ENCODE measurements at places on chromosomes 12 and 14.

DNA sequence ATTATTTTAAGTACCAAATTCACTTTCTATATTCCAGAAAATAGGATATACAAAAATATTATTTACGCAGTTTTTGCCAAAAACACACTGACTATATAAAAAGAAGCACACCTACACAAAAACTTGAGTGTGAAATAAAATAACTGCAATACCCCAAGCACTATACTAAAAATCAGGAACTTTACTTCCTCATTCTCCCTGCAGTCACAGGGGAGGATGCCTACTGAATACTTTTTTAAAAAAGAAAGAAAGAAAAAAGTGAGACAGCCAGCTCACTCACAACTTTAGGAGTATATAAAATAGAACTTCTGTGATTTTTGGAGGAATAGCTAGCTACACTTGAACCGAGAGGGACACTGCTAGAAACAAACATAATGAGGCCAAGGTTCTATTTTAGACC lies 12.2 kb downstream of the RPS6KA5 start:
- DNase-seq = no peak

GRCh38 chr12:130143136-130143535 lies 19.1 kb upstream of the FZD10 start:
- no peak for DNase-seq

- DNase-seq = peak; percentile 75
Measured at GRCh38 chr14:76581592-76581991, 179.7 kb upstream of the VASH1 start.

DNA sequence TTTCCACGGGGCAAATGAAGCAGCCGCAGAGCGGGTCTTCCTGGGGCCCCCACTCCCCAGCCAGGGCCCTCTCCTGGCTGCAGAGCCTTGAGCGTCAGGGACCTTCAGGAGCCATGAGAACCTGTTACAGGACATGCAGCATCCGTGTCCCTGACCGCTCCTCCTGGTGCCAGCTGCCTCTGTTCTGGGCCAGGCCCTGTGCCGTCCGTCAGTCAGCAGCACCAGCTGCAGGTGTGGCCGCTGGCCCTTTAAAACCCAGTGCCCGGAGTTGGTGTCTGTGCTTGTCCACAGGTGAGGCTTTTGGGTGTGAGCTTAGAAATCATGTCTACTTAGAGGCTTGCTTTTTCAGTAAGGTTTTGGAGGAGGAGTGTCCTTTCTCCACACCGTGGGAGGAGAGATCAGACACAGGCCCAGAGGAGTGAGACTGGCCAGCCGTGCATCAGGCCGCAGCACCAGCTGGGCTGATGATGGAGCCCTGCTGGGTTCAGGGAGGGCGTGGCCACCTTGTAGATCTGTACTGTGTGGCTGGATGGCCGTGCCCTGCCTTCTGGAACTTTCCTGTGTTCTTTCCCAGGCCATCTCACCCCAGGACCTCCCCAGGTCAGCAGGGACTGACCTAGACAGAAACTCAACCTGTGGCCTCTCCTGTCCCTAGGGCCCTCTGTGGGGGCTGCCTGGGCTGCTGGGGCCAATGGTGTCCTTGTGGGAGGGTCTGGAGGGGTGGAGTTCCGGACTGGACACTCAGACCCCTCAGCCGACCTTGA lies 27.1 kb downstream of the AACS start:
- no peak for DNase-seq

GRCh38 chr12:71848212-71848611 lies 8.7 kb downstream of the TBC1D15 start:
- no peak for DNase-seq

- DNase-seq = no peak
Measured at GRCh38 chr12:102232446-102232845, 34.8 kb upstream of the PMCH start.

GRCh38 chr12:115755725-115756085 lies 521.8 kb downstream of the MED13L start:
- DNase-seq = no peak

GRCh38 chr14:32703183-32703621 lies 235.5 kb upstream of the NPAS3 start:
- no peak for DNase-seq

GRCh38 chr14:54687750-54688119 lies 120.8 kb downstream of the SAMD4A start:
- no peak for DNase-seq

GRCh38 chr14:68787092-68787992 lies 5.5 kb downstream of the ZFP36L1 start:
- DNase-seq = no peak

DNA sequence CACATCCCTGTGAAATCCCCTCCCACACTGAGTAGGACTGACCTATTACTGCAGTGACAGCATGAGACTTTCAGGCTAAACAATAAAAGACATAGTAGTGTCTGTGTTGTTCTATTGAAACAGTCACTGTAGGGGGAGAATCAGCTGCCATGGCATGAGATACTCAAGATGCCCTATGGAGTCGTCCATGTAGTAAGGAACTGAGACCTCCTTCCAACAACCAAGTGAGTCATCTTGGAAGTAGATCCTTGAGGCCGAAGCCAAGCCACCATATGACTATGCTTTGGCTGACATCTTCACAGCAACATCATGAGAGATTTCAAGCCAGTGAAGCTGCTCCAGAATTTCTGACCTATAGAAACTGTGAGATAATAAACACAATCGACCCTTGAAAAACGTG lies 12.1 kb upstream of the LRP6 start:
- no peak for DNase-seq

GRCh38 chr14:51564460-51564859 lies 87.2 kb upstream of the FRMD6 start:
- DNase-seq = peak; percentile 98
